T-helper 2 cell (primary cell): ENCODE measurements at places on chromosomes 4 and X.

DNA sequence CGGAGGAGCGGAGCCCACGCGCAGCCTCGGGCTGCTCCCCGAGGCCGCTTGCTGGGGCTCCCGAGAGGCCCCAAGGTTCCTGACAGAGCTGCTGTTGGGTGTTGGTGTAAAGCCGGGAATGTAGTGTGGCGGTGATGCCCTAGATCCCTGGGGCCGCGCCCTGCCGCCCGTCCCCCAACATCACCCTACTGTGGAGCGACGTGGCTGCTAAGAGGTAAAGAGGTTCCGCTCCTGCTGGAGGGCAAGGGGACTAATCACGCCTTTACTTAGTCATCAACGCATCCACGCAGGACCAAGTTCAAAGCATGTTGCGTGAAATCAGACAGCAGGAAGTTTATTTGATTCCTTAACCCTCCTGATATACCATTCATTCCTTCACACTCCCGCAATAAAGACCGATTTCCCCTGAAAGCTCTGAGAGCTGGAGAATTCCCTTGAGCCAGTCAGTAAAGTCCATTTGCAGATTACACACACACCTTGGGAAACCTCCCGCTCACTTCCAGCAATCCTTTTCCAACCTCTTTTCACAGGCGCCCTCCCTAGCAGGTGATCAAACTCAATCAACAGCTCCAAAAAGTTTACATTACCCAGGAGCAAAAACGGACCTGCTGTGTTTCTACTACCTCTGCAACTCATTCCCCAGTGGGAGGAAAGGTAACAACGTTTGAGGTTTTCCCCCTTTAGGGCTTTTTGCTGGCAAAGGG lies 579 bp upstream of the GABRA2 start:
- DNase-seq: no peak

- no peak for DNase-seq
Observed at GRCh38 chrX:3638280-3638873, 75.1 kb downstream of the PRKX start.

DNA sequence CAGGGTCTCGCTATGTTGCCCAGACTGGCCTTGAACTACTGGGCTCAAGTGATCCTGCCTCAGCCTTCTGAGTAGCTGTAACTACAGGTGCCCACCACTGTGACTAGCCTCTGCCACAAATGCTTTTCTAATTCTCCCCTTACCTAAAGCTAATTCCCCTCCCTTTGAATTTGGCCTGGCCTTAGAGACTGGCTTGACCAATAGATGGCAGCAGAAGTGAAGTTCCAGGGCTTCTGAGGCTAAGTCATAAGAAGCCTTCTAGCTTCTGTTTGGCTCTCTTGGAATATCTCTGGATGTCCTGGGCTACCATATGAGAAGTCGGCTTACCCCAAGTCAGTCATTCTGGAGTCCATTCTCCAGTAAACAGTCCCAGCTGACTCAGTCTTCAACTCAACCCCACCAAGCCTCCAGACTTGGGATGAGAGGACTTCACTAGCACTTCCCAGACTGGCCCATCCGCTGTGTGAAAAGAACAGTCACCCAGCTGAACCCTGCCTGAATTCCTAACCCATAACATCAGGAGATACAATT lies 61.0 kb downstream of the HPRT1 start:
- no peak for DNase-seq

- no peak for DNase-seq
Observed at GRCh38 chr4:176805155-176805554, 12.4 kb upstream of the VEGFC start.

GRCh38 chr4:173374588-173374987 lies 3.8 kb downstream of the SAP30 start:
- DNase-seq: no peak

- no peak for DNase-seq
Observed at GRCh38 chrX:124592744-124593143, 246.4 kb downstream of the SH2D1A start.

GRCh38 chrX:24242649-24243175 lies 71.2 kb downstream of the SUPT20HL2 start:
- no peak for DNase-seq

GRCh38 chr4:184934961-184935360 lies 83.3 kb upstream of the HELT start:
- no peak for DNase-seq

GRCh38 chr4:104868533-104868932 lies 278.1 kb upstream of the TET2 start:
- no peak for DNase-seq

DNA sequence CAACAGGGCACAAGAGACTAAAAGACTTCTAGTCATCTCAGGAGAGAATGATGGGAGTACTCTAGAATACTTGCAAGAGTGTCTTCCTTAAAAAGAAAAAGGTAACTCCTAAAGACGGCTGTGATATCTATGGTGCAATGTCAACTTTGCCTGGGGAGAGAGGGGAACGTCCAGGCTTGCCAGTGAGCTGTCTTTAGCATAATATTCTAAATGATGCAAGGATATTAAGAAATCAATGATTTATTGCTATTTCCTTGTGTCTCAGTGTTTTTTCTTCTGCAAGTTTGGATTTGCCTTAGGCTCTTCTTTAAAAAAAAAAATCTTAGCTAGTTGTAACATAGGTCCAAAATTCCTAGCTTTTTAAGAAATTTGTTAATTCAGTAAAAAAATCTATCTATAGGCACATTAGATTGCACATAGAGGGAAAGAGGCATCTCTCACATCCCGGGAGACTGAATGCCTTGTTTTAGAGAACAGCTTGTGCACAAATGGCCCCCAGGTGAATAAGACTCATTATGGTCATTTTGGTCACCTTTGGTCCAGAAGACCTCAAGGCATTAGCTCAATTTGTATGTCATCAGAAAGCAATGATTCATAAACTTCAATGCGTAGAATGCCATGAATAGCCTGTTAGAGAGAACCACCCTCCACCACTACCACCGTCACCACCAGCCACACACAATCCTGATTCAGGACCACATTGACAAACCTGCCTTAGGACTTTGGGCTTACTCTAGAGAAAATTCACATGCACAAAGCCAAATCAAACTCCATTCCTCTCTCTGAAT lies 104.1 kb downstream of the PALLD start:
- no peak for DNase-seq

- DNase-seq: no peak
Observed at GRCh38 chr4:102405821-102406401, 60.6 kb upstream of the SLC39A8 start.

DNA sequence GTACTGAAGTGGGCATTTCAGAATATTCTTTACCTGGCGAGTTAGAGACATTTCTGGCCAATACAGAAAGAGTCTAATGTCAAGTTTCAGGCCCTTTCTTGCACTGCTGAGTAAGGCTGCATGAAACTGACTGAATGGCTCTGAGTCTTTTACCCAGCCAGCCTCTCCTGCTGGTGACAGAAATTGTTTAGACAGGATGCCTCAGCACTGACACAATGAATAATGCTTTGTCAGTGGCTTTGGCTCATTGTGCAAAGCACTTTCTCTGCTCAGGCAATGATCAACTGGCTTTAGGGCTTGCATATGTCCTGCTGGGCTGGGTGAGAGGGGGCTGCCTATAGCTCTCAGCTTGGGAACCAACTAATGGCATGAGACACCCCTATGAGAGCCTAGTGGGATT lies 45.5 kb downstream of the CLNK start:
- DNase-seq: no peak

DNA sequence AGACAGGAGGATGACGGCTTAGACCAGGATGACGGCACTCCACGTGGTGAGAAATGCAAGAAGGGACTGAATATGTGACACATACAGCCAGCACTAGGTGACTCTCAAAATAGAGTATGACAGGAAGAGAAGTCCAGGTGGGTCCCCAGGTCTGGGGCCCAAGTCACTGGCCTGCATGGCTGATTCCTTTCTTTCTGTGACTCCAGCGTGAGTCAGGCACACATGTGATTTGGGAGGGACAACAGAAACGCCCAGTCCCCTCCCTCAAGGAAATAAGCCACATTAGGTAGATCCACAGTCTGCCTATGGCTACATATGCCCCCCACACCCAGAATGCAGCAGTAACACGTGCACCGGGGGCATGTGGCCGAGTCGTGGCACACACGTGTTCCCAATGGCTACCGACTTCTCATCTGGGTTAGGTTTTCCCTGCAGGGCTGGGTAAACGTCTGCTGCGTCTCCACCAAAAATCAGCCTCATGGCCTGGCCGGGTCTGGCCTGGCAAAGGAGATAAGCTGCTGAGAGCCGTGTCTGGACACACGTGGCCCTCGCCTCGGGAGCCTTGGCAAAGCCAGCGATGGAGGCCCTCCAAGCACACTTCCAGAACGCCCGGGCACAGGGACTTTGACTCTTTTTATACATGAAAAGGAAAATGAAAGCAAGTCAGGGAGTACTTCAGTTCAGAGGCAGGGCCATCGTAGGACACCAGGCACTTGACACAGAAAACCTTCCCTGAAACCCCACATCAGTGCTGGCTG lies 19.3 kb downstream of the SEL1L3 start:
- DNase-seq: no peak

DNA sequence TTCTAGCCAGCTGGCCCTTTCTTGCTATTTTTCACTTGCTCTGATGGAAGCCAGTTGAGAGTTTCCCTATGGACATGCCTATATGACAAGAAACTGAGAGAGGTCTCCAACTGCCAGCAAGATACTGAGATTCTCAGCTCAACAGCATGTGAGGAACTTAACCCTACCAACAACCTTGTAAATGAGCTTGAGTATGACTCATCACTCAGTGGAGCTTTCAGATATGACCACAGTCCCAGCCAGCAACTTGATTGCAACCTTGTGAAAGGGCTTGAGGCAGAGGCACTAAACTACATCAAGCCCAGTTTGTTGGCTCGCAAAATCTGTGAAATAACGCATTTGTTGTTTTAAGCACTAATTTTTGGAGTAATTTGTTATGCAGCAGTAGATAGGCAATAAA lies 175.8 kb downstream of the COMMD8 start:
- DNase-seq: no peak
